ENCODE measurements at places on chromosomes 3 and 15. TPM values are rescaled to one million over a fixed set of nuclear protein-coding genes. Genes with fewer than 3 reads are reported as not detected.

DNA sequence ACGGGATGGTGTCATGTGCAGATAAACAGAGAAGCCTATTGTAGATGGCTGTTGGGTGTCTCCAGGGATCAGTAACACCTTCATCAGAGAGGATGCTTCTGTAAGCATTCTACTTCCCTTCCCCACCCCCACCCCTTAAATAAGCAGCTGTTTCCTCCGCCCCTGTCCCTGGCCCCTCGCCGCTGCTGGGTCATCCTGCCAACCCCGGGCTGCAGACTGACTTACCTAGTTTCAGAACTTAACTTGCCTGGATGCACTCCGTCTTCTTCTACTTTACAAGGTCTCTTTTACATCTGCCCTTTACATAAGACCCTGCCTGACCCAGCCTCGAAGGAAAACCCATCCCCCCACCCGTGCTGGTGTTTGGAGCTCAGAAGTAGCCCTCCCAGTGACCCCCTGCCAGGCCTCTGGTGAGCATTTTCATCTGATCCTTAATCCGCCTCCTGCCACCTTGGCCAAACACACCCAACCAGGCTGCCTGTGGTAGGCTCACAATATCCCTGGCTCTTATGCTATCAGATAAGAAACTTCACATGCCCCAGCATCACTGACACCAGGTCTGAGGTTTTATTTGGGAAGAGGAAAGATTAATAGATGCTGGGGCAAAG is 103.0 kb upstream of the HES1 start:
- no peak overlapping the region for H3K4me3 ChIP-seq
- H3K36me3 ChIP-seq = no peaks in the 10 kb centered on the region
- H3K27ac ChIP-seq = no peak overlapping the region
- DNase-seq = no peak

The AEN gene
- 72.4 TPM for total RNA-seq

GRCh38 chr15:78938658-78939488 is 6.0 kb downstream of the CTSH start:
- no peak for DNase-seq
- H3K4me1 ChIP-seq = peaks cover 36% of the 10 kb centered on the region
- peaks cover 19% of the 10 kb centered on the region for H3K36me3 ChIP-seq
- H3K4me3 ChIP-seq = peak overlapping the region; percentile 68
- H3K27me3 ChIP-seq = peaks cover 8% of the 10 kb centered on the region
- peak overlapping the region; percentile 85 for H3K27ac ChIP-seq

The HIGD2B gene
- not detected for total RNA-seq

The PCCB gene
- total RNA-seq = 55.9 TPM

DNA sequence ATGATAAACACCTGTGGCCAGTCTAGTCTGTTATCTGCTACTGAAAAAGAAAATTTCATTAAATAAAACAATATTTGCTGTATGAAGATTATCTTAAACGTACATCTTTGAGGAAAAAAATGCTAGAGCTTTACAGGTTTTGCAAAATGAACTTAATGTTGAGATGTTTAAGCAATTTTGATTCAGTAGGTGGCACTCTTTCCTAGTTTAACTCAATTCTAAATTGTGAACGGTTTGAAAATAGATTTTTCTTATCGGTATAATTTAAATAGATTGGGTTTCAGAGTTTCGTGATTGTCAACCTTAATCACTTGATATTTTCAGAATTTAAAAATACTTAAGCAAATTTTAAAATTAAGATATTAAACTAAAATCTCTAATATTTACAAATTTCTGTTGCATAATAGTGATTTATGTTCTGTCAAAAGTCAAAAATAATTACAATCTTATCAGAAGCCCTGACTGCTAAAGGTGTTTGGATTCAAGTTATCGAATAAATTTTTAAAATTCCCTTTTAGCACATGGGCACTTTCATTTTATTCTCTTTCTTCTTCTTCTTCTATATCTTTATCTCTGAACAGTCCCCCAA is 7.0 kb upstream of the RNF111 start:
- peaks cover 15% of the 10 kb centered on the region for H3K27me3 ChIP-seq
- H3K27ac ChIP-seq = no peak overlapping the region
- no peaks in the 10 kb centered on the region for H3K36me3 ChIP-seq
- H3K4me3 ChIP-seq = no peak overlapping the region

- no peak overlapping the region for H3K4me3 ChIP-seq
- no peaks in the 10 kb centered on the region for H3K4me1 ChIP-seq
- no peak overlapping the region for H3K27ac ChIP-seq
- no peaks in the 10 kb centered on the region for H3K36me3 ChIP-seq
These were observed 204.2 kb upstream of the LRRN1 start for GRCh38 chr3:3594986-3595385.

GRCh38 chr15:100810831-100811230 is 68.8 kb upstream of the ALDH1A3 start:
- H3K27me3 ChIP-seq = no peaks in the 10 kb centered on the region
- no peak overlapping the region for H3K4me3 ChIP-seq
- H3K36me3 ChIP-seq = no peaks in the 10 kb centered on the region
- H3K27ac ChIP-seq = no peak overlapping the region

GRCh38 chr3:10334042-10334441 is 13.1 kb upstream of the SEC13 start:
- H3K27me3 ChIP-seq = peaks cover 11% of the 10 kb centered on the region
- H3K36me3 ChIP-seq = no peaks in the 10 kb centered on the region
- no peak for DNase-seq
- H3K4me3 ChIP-seq = no peak overlapping the region

DNA sequence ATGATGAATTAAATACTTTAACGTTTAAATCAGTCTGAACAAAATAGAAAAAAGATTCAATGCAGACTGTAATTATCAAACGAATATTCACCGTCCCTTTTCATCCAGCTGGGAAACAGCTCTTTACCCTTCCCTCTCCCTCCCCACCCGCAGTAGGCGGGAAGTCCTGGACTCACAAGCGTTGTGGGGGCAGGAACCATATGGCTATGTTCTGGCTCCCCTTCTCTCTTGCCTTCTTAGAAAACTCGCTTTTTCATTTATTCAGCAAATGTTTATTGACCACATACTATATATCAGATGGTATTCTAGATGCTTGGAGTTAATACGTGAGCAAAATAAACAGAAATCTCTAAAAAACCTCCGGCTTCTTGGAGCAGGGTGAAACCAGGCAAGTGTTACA is 715 bp upstream of the SCAPER start:
- peak overlapping the region; percentile 92 for H3K4me3 ChIP-seq
- no peaks in the 10 kb centered on the region for H3K36me3 ChIP-seq
- no peak overlapping the region for H3K27ac ChIP-seq

DNA sequence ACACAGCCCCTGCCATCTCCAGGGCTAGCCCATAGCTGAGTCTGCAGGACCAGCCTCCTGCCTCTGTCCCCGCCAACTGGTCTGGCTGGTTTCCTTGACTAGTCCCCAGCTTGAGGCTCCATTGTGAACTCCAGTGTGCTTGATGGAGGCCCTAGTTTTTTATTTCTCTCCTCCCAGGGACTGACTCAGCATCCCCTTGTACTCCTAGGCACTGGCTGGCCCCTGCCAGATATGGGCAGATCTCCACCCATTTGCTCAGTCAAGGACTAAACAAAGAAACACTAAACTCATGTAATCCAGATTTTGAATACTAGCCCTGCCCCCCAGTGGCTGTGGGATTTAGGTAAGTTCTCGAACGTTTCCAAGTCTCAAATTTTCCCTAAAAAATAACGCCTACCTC is 415.4 kb upstream of the RORA start:
- no peak for DNase-seq
- peaks cover 11% of the 10 kb centered on the region for H3K27me3 ChIP-seq
- H3K27ac ChIP-seq = no peak overlapping the region
- H3K36me3 ChIP-seq = no peaks in the 10 kb centered on the region

The LTK gene
- total RNA-seq = not detected

- peaks cover 4% of the 10 kb centered on the region for H3K27me3 ChIP-seq
- H3K4me3 ChIP-seq = no peak overlapping the region
- DNase-seq = no peak
- H3K36me3 ChIP-seq = no peaks in the 10 kb centered on the region
- H3K4me1 ChIP-seq = no peaks in the 10 kb centered on the region
These were observed 29.3 kb upstream of the UBE2E1 start for GRCh38 chr3:23776352-23776891.

GRCh38 chr3:133269393-133269792 is 130.5 kb upstream of the BFSP2 start:
- DNase-seq = no peak
- H3K27ac ChIP-seq = no peak overlapping the region
- peaks cover 3% of the 10 kb centered on the region for H3K4me1 ChIP-seq
- peaks cover 9% of the 10 kb centered on the region for H3K27me3 ChIP-seq
- H3K4me3 ChIP-seq = no peak overlapping the region

The C3orf80 gene
- 0.07 TPM for total RNA-seq

The BOC gene
- total RNA-seq = 1.9 TPM

- no peaks in the 10 kb centered on the region for H3K36me3 ChIP-seq
- no peak overlapping the region for H3K27ac ChIP-seq
- H3K4me3 ChIP-seq = no peak overlapping the region
- H3K27me3 ChIP-seq = peaks cover 25% of the 10 kb centered on the region
These were observed 249.6 kb downstream of the MBNL1 start for GRCh38 chr3:152518346-152518745.

- H3K36me3 ChIP-seq = no peaks in the 10 kb centered on the region
- no peak overlapping the region for H3K27ac ChIP-seq
- H3K4me3 ChIP-seq = no peak overlapping the region
- DNase-seq = no peak
- H3K27me3 ChIP-seq = no peaks in the 10 kb centered on the region
These were observed 61.8 kb downstream of the CACNA2D2 start for GRCh38 chr3:50441424-50442217.

DNA sequence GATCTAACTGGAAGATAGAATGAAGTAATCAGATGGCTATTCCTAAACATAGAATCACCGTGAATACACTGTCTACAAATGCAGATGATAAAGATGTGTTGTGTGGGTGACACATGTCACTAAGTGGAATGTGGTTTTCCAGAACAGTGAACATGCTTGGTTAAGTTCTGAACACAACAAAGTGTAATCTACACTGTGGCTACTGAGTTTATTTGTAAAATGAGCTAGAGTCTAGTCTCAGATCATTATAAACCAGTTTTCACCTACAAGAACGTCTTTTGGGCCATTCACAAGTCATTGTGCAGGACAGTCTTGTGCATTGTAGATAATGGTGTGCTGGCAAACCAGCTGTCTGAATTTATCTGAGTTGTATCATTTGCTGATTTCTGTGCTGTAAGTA is 35.3 kb downstream of the OXNAD1 start:
- peak overlapping the region; percentile 97 for H3K27ac ChIP-seq
- peak; percentile 66 for DNase-seq
- H3K27me3 ChIP-seq = no peaks in the 10 kb centered on the region
- peaks cover 71% of the 10 kb centered on the region for H3K36me3 ChIP-seq
- peaks cover 83% of the 10 kb centered on the region for H3K4me1 ChIP-seq

DNA sequence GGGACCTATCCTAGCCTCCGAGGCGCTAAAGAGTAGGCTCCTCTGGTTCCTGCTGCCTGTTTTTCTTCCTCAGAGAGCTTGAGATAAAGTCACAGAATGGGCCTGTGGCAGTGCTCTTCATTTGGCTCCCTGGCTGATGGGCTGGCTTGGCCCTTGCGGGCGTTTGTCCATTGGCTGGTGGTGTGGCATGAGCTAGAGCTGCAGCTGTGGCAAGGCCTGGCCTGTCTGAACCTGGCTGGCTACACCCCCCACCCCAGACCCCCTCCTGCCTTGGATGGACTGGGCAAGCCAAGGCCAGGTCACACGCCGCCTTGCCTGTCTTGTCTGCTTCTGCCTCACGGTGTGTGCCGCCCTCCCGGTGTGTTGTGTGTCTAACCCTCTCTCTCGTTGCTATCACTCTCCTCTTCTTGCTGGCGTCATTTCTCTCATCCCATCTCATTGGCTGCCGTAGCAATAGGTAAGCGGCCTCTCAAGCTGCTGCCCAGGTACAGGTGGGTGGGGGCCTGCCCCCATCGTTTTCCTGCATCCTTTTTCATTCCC is 3.2 kb downstream of the AP2M1 start:
- H3K4me1 ChIP-seq = peaks cover 22% of the 10 kb centered on the region
- no peaks in the 10 kb centered on the region for H3K27me3 ChIP-seq
- H3K36me3 ChIP-seq = peaks cover 58% of the 10 kb centered on the region
- DNase-seq = no peak

- no peaks in the 10 kb centered on the region for H3K4me1 ChIP-seq
- H3K36me3 ChIP-seq = no peaks in the 10 kb centered on the region
- DNase-seq = no peak
- H3K27ac ChIP-seq = no peak overlapping the region
- H3K4me3 ChIP-seq = no peak overlapping the region
These were observed 74.7 kb downstream of the PDZRN3 start for GRCh38 chr3:73550032-73550431.

The DLEC1 gene
- total RNA-seq = 0.54 TPM

The TMED3 gene
- total RNA-seq = 54.3 TPM

DNA sequence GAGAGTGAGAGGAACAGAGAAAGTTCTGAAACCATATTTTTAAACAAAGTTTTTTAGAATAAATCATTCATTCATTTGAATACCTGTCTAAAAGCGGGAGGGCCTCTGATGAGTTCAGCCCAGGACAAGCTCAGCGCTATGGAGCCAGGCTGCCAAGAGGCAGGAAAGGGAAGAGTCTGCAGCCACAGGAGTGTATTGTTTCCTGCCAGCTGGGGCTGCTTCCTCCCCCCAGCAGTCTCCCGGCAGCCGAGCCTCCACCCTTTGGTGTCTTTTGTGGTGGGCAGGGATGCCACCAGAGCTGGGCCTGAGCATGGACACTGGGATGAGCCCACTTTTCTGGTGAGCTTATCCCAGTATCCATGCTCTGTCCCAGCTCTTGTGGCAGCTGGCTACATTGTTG is 199.5 kb upstream of the TPRG1 start:
- peaks cover 28% of the 10 kb centered on the region for H3K27me3 ChIP-seq
- H3K4me1 ChIP-seq = peaks cover 19% of the 10 kb centered on the region
- H3K36me3 ChIP-seq = no peaks in the 10 kb centered on the region
- H3K27ac ChIP-seq = no peak overlapping the region
- H3K4me3 ChIP-seq = no peak overlapping the region

DNA sequence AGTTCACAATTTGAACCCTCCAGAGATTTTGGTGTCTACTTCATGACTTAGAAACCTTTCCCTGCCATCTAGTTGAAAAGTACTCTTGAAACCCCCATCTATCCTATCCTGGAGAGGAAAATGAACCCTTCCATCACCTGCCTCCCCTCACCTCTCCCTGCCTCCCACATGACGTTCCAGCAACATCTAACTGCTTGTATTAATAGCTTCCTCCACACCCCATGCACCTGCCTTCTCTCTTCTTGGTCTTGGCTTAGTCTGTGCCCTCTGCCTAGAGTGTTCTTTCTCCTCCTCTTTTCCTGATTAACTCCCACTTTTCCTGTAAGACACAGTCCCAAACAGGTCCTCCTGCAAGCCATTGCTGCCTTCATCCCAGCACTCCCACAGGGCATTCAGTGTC is 107.8 kb downstream of the LIPC start:
- H3K27me3 ChIP-seq = peaks cover 8% of the 10 kb centered on the region
- H3K4me1 ChIP-seq = peaks cover 20% of the 10 kb centered on the region
- H3K36me3 ChIP-seq = peaks cover 3% of the 10 kb centered on the region
- no peak overlapping the region for H3K4me3 ChIP-seq
- DNase-seq = no peak

- H3K27me3 ChIP-seq = no peaks in the 10 kb centered on the region
- no peaks in the 10 kb centered on the region for H3K36me3 ChIP-seq
- no peak overlapping the region for H3K27ac ChIP-seq
- no peak for DNase-seq
- H3K4me1 ChIP-seq = no peaks in the 10 kb centered on the region
- H3K4me3 ChIP-seq = no peak overlapping the region
These were observed 248.5 kb downstream of the RAP2B start for GRCh38 chr3:153410517-153410916.

- no peak overlapping the region for H3K27ac ChIP-seq
- DNase-seq = no peak
- H3K4me1 ChIP-seq = no peaks in the 10 kb centered on the region
- no peak overlapping the region for H3K4me3 ChIP-seq
These were observed 20.4 kb downstream of the ACSBG1 start for GRCh38 chr15:78213956-78214355.

All from activated CD4-positive, alpha-beta T cell treated with anti-CD3 and anti-CD28 coated beads, Interleukin-2, amount 10 ng/mL, durations not matched to agents 24 days and 14 days (primary cell).